ENCODE measurements at places on chromosomes 6 and 20.

DNA sequence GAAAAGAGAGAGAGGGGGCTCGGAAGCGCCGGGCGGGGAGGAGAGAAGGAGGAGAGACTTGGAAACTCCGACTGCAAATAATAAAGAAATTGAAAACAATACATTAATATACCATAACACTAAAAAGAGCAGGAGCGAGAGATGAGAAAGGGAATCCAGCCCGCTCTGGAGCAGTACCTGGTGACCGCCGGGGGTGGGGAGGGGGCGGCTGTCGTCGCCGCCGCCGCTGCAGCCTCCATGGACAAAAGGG, 338 bp downstream of the E2F3 start:
- DNase-seq = no peak

- DNase-seq = peak; percentile 38
Measured at GRCh38 chr6:111677249-111677990, 71.7 kb upstream of the TRAF3IP2 start.

- DNase-seq = no peak
Measured at GRCh38 chr6:36284359-36284758, 14.5 kb downstream of the PNPLA1 start.

- DNase-seq = no peak
Measured at GRCh38 chr6:23316131-23316530, 746.8 kb downstream of the HDGFL1 start.

DNA sequence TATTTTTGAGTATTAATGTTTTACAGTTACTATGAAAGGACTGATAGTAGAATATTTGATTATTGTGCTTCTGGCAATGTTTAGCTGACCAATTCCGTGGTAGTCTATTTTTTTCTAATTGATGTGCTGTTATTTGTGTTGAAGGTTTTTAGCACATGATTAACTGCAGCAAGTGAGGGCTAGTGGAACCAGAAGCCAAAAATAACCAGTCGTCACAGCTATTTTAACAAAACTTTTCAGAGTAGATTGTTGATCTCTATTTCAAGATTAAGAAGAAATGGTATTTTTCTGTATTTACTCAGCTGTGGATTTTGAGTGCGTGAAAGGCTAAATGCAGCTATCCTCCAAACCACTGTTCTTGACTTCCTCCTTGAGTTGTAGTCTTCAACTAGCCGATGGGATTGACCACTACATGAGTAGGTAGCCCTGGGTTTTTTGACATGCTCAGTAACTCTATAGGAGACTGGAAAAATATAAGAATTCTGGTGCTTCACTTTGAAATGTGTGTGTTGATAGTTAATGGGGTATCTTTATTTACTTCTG, 258.0 kb downstream of the ZFAND3 start:
- DNase-seq = no peak

DNA sequence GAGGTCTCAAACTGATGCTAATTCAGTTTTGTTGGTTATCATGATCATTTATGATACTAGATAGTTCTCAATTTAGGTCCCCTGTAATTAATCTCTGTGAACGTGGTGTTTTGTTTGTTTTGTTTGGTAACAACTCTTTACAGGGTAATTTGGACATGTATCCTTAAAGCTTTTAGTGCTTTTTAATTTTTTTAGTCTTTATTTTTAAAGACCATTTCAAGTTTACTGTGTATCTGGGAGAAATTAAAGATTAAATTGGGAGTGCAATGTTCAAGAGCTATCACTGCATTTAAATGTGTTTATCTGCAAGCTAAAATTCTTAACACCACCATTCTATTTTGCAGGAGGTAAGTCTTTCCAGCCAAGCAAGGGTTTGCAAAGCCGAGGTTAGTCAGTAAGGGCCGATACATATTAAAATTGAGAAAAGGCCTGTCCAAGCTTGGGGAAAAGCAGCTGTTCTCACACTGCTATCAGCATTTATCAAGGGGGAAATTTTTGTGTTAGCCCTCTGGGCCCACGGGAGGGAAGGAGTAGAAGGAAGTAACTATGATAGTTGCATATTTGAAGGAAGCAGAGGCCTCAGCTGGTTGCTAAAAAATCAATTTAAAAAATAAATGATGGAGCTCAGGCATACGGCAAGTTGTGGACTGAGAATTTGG, 59.3 kb upstream of the ZNF217 start:
- DNase-seq = no peak

GRCh38 chr6:81696524-81696923, 56.0 kb downstream of the TENT5A start:
- peak; percentile 5 for DNase-seq

DNA sequence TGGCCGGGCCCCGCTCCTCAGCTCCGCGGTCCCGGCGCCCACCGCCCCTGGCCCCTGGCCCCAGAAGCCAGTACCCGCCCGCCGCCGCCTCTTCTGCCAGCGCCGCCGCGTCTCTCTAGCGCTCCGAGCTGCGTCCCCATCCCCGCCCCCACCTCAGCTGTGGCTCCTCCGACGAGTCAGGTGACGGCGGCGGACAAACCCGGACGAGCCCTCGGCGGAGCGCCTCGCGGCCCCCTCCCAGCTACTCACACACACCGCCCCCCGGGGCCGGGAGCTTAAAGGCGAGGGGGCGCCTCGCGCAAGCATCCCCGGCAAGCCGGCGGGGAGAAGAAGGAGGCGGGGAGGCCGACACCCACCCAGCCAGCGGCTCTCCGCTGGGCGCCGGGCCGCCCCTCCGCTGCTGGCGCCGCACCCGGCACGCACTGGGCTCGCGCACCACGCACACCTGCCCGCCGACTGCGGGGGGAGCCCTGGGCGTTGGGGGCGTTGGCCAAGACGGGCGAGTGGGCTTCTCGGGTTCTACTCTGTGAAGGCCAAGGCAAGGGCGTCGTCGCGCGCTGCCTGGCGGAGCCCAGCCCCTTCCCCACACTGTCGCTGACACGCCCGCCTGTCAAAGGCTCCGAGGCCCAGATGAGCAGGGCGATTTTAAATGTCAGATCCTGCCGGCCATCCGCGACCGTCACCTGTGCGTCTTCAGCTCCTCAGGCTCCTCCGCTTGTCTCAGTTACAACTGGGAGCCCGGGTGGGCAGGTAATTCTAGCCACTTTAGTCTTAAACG, at the start of gene SNAP91:
TSS of gene SNAP91 (minus strand) at position 132 of the 778 bp plus-strand sequence. CDS start 1,174 bp downstream, outside the sequence.
- no peak for DNase-seq

GRCh38 chr20:49567421-49568277, at the start of gene PTGIS:
TSS of gene PTGIS (minus strand) at chr20:49568137. CDS start at chr20:49568116, 21 bp downstream.
- no peak for DNase-seq

- no peak for DNase-seq
Measured at GRCh38 chr6:24455061-24455460, 34.3 kb downstream of the GPLD1 start.

DNA sequence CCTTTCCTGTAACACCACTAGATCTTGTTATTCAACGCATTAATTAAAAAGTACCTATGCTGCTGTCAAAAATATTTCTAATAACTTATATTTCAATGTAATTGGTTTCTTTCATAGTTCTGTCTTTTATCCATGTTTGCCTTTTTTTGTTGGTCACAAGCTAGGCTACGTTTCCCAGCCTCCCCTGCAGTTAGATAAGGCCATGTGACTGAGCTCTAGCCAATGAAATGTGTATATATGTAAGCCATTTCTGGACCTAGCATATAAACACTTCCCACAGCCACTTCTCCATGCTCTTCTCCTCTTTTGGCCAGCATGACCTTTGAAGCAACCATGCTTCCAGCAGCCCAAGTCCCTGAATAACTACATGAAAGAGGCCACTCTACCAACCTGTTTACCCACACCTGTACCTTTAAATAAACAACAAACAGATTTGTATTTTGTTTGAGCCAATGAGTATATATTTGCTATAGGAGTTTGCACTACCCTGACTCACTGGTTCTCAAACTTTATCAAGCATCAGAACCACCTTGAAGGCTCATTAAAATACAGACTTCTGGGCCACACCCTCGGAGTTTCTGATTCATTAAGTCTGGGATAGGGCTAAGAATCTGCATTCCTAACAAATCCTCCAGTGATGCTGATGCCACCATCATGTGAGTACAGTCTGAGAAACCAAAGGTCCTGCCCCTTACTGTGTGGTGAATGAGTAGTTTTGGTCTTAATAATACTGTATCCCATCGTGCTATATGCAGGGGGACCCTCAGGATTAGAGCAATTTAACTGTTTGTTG, 45.6 kb upstream of the BEND6 start:
- no peak for DNase-seq

All from iPS DF 19.7 (cell line).